A549 treated with CORT108297 at 1 μM for 4 hours (cell line): ENCODE measurements at places on chromosomes 3 and 15. TPM values are rescaled to one million over a fixed set of nuclear protein-coding genes. Genes with fewer than 3 reads are reported as not detected.

LRRN1 gene
- total RNA-seq = not detected in 5 replicates

SPINT1 gene
- 0.85 to 1.0 TPM (median 0.88 TPM) in 5 replicates for total RNA-seq

TBC1D5 gene
- total RNA-seq = 11.5 to 16.3 TPM (median 13.9 TPM) in 5 replicates

UQCC5 gene
- total RNA-seq = 59.6 to 74.1 TPM (median 64.1 TPM) in 5 replicates

SH2D7 gene
- not detected in 5 replicates for total RNA-seq

RPL39L gene
- 48.2 to 57.0 TPM (median 53.4 TPM) in 5 replicates for total RNA-seq

B3GALNT1 gene
- total RNA-seq = 0.05 to 0.12 TPM (median 0.08 TPM) in 4 of 5 replicates, not detected in the other

HCLS1 gene
- 0.04 to 0.14 TPM (median 0.13 TPM) in 5 replicates for total RNA-seq

GPR15 gene
- total RNA-seq = not detected in 5 replicates

ZNF662 gene
- not detected in 5 replicates for total RNA-seq

CYP1A2 gene
- total RNA-seq = not detected in 5 replicates

SCN11A gene
- total RNA-seq = 0.01 TPM in 2 of 5 replicates, not detected in the others

ISY1 gene
- total RNA-seq = 19.2 to 24.9 TPM (median 22.0 TPM) in 5 replicates

SYNPR gene
- not detected in 5 replicates for total RNA-seq

IL17RD gene
- 0.47 to 1.3 TPM (median 1.0 TPM) in 5 replicates for total RNA-seq

SAMMSON gene
- total RNA-seq = not detected in 5 replicates

CCDC54 gene
- not detected in 5 replicates for total RNA-seq

DLL4 gene
- 0.57 to 0.75 TPM (median 0.65 TPM) in 5 replicates for total RNA-seq

PRICKLE2 gene
- total RNA-seq = 1.9 to 2.3 TPM (median 2.0 TPM) in 5 replicates

GOLGA6D gene
- 0.03 to 0.06 TPM (median 0.04 TPM) in 4 of 5 replicates, not detected in the other for total RNA-seq

POTEB2 gene
- not detected in 5 replicates for total RNA-seq

LRRIQ4 gene
- total RNA-seq = not detected in 5 replicates
